ENCODE measurements at places on chromosomes 2 and 18.

GRCh38 chr2:242038166-242038927 is 168.8 kb downstream of the RTP5 start:
- no peak for DNase-seq

GRCh38 chr2:136377423-136378382 is 259.8 kb upstream of the CXCR4 start:
- no peak for DNase-seq

DNA sequence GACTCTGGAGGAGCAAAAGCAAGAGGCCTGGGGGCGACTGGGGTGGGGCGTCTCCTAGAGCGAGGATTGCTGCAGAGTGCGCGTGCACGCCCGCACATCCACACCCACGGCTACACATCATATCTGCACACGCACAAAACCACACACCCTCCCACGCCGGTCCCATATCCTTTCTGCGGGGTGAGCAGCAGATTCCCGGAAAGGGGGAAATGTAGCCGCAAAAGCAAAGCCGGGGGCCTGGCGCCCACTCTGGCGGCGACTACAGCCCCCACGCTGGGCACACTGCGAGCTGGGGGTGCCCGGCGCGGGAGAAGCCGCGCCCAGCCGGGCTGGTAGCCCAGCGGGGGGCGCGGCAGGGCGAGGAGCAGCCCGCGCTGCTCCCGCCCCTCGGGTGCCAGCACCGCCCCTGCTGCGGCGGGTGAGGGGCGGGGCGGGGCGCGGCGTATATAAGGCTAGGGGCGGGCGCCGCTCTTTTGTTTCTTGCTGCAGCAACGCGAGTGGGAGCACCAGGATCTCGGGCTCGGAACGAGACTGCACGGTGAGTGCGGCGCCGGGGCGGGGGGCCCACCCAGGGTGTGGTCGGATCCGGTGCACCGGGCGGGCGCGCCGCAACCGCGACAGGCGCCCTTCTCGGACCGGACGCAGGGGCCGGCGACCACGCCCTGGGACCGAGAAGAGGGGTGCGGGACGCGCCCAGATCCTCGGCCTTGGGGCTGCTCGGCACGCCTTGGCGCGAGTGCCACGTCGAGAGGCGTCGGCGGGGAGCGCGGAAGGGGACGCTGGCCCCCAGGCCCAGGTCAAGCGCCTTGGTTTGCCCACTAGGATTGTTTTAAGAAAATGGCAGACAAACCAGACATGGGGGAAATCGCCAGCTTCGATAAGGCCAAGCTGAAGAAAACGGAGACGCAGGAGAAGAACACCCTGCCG is at the start of gene TMSB10:
TMSB10 (plus strand) TSS at position 476 of the 927 bp plus-strand sequence.
- peak; percentile 72 for DNase-seq

DNA sequence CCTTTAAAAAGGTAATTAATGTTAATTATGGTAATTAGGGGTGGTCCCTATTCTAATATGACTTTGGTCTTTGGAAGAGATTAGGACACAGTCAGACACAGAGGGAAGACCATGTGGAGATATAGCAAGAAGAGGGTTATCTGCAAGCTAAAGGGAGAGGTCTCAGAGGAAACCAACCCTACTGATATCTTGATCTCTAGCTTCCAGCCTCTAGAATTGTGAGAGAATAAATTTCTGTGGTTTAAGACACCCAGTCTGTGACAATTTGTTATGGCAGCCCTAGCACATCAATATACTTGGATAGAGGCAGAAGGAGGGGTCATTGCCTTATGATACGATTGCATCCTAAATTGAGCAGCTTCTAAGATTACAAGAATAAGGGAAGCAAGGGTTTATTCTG is 21.3 kb upstream of the NT5C1B start:
- no peak for DNase-seq

GRCh38 chr2:237674731-237675276 is 47.4 kb downstream of the LRRFIP1 start:
- peak; percentile 70 for DNase-seq

- DNase-seq, result peak; percentile 5
Measured at GRCh38 chr18:63823516-63824219, 48.5 kb downstream of the SERPINB7 start.
